ENCODE measurements at places on chromosomes 7 and 10.

DNA sequence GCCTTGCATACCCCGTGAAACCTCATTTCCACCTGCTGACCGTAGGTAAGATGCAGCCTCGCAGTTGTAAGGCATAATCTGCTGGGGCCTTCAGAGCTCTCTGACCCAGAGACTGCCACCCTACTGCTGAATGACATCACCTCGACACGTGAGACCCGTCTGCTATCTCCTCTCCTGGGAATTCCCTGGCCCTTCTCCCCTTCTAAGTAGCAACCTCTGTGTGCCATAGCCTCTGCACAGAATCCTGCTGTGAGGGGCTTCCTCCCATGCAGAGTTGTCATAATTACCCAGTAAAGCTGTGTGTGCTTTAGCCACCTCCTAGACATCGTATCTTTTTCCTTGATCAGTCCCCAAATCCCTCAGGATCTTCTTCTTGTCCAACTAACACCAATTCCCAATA, 106.7 kb downstream of the CACNB2 start:
- no peak for DNase-seq

DNA sequence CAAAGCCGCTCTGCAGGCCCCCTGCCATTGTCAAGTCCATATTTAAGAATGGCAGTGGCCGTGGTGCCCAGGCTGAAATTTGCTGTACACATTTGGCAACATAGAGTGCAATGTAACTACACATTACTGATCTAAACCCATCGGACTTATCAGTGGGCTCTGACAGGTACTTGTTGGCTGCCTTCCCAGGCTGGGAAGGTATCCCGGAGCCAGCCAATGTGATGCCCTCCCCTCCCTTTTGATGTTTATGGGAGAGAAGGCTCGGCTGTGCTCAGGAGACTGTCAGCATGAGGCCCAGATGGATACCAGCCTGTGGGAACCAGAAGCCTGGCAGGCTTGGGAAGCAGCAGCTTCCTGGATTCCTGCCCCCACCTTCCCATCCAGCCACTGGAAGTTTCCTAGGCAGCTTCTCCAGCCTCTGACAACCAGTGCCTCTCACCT, 146.1 kb upstream of the TCF7L2 start:
- DNase-seq: no peak

- DNase-seq: no peak
These were observed 207.3 kb downstream of the CXCL12 start for GRCh38 chr10:44177610-44178009.

DNA sequence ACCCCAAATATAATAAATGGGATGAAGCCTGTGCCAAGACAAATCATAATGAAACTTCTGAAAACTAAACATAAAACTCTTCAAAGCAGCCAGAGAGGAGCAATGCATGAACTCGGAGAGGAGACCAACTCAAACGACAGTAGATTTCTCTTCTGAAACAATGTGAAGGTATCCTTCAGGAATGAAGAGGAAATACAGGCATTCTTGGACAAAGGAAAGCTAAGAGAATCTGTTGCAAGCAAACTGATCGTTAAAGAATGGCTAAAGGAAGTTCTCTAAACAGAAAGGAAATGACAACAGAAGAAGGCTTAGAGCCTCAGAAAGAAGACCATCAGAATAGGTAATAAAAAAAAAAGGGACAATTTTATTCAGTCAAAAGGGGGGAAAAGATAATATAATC, 6.6 kb downstream of the GNA12 start:
- DNase-seq: no peak

GRCh38 chr10:125774581-125775191, 935 bp downstream of the MMP21 start:
- DNase-seq: no peak

DNA sequence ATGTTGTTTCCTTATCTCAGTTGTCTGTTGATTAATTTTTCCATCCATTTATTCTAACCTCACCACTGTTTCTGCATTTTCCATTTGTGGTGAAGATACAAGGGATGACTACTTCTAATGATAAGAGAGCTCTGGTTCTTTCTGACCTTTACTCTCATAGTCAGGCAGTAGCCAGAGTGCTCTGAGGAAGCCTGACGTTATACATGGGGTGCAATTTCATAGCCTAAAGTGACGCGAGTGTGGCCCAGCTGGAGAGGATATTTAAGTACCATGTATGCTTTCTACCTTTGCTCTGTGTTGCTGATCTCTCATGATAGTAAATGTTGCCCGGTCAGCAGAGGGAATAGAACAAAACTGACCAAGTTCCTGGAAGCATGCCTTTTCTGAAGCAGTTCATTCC, 33.9 kb upstream of the CYCS start:
- DNase-seq: no peak

DNA sequence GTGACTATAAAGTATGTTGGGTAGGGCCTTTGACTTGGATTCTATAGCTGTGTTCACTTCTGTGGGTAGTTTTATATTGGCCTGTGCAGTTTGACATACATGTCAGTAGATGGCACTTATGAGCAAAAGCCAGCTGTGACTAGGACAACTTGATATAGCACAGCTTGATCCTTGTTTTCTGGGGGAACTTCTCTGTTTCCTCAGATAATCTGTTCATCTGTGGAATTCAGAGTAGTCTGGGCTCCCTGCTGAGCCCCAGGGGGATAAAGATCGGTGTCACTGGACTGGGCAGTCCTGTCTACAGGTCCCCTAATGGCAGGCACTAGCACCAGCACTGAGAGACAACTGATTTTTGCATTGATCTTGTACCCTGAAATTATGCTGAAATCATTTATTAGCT, 25.4 kb downstream of the CYP2C9 start:
- DNase-seq: no peak

DNA sequence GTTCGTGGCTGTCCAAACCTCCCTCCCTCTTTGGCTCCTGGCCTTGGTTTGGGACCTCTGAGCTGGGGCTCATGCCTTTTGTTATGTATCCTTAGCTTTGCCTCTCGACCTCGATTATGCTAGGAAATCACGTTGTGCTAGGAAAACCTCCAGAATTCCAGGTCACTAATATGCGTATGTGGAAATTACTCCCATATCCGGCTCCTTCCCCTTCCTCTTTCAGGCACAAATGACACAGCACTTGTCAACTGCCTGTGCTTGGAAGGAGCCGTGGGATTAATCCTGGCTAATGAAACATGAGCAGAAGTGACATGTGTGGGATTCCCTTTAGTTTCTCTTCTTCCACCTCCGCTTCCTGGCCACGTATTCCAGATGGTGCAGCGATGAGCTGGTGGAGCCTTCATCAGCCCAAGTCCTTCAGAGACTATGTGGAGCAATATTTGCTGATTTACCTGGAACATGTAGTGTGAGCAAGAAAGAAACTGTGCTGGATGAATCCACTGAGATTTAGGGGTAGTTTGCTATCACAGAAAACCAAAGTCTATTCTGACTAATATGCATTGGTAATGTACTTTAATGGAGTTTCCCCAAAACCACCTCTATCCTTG, 149.2 kb downstream of the REEP3 start:
- no peak for DNase-seq

GRCh38 chr7:116806046-116806944, 56.1 kb upstream of the CAPZA2 start:
- no peak for DNase-seq

Data from central memory CD8-positive, alpha-beta T cell (primary cell).